Fibroblast of upper back skin (primary cell): ENCODE measurements at places on chromosomes 1 and 21.

- peak; percentile 97 for DNase-seq
Observed at GRCh38 chr1:222073307-222073995, 331.6 kb upstream of the DUSP10 start.

- no peak for DNase-seq
Observed at GRCh38 chr1:160628799-160629263, 18.0 kb downstream of the SLAMF1 start.

GRCh38 chr21:45454060-45454925 lies 49.3 kb downstream of the COL18A1 start:
- DNase-seq, result peak; percentile 5

- DNase-seq, result peak; percentile 82
Observed at GRCh38 chr1:94022471-94023189, 98.3 kb downstream of the ABCA4 start.

DNA sequence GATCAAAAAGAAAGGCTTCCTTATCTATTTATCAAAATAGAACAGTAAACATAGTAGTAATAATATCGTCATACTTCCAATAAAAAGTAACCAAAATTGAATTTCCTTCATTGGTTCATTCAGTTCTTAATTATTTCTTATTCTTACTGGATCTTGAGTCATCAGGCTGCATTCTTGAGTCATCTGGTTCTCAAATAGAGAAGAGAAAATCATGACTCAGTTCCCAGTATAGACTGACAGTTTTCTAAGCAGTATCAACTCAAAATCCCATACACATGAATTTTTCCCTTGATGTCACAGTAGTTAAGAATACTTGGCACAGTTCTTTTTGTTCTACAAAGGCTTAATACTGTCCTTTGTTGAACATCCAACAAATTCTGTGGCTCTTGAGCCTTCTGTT lies 626.9 kb upstream of the ADGRL4 start:
- peak; percentile 91 for DNase-seq

DNA sequence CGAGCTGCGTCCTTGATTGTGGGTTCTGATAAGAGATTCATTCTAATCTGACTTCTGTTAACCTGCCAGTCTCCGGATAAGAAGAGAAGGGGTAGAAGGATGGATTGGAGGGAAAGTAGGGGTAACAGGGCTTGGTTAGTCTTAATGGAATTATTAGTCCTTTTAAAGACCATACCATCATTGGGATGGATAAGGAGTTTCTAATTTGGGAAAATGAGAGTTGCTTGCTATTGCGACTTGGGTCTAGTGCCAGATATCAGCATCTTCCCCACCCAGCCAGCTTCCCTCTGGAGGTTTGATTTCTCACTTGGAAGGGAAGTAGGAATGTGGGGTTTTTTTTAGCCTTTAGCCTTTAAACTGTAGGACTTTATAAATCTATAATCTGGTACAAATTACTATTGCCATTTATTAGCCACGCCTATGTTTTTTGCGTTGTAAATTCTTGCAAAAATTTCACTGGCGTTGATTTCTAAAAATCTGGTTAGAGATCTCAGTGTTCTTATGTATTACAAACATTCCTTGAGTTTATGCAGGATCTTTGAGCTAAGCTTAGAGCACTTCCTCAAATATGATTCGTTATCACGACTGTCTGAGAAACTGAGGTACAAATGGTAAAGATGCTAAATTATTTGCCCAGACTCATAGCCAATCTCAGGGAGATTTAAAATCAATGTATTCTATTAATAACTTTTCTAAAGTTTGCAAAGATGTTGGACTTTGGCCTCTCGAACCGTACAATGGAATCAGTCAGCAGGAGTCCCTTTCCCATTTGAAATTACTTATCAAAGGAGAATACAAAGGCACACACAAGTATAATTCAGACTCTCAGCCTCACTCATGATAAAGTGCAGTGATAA lies 1.3 kb downstream of the FAM20B start:
- no peak for DNase-seq

DNA sequence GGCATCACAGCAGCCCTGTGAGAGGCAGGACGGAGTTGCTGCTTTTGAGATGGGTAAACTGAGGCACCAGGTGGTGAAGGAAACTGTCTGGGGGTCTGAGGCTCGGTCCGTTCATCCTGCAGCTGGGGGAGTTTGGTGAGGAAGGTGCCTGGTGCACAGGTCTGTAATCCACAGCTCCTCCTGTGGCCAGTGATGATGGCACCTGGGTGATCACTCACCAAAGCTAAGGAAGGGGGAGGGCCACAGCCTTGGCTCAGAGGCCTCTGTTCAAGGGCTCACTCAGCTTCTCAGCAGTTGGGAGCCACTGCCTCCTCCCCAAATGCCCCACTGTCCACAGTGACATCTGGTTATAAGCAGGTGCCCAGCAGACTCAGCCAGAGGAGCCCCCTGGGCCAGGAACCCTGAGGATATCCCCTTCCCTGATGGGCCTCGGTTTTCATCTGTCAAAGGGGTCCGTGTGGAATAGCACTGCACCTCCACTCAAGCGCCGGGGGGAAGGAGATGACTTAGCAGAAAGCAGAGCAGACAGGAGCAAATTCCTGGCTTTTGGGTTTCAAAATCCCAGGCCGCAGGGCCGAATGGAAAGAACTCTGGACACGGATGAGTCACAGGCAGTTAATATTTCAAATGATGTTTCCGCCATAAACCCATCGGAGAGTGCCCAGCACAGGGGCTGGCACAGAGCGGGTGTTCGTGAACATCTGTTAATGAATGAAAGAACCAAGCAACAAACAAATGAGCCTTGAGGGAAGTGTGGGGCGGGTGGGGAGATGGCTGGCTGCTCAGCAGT lies 82.8 kb downstream of the DMRTB1 start:
- peak; percentile 90 for DNase-seq

- no peak for DNase-seq
Observed at GRCh38 chr1:5296095-5296494, 641.7 kb downstream of the AJAP1 start.

GRCh38 chr1:245997471-245998258 lies 509.4 kb downstream of the SMYD3 start:
- peak; percentile 74 for DNase-seq

GRCh38 chr1:51327386-51327785 lies 3.0 kb downstream of the TTC39A start:
- DNase-seq, result peak; percentile 31

DNA sequence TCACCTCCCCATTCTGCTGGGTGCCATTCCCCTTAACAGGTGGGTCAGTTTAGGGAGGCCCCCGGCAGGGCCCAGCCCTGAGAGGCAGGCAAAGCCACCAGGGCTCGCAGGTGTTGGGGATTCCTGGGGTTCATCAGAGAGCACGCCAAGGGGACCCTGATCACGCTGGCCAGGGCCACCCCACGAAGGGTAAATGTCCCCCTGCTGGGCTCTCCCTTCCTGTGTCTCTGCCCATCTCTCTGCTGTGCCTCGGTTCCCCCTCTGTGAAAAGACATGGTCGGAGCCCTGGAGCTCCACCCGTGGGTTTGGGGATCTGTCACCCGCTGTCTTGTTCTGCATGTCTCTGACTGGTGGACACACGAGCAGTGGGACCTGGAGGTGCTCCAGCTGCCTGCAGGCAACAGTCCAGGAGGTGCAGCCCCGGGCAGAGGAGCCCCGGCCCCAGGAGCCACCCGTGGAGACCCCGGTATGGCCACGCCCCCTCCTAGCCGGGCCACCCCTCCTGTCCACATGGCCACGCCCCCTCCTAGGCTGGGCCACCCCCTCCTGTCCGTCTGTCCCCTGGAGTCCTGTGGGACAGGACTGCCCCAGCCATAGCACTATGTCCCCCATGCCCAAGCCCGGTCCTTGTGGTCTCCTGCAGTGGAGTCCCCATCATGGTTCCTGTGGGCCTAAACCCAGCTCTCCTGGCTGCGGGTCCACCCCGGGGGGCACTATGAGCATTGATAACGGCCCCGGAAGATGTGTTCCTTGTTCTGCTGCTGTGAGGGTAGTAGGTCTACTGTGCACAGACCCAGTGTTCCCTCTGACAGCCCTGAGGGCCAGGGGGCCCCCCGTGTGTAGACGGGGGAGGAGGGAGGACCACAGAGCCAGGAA lies 6.5 kb downstream of the AIRE start:
- no peak for DNase-seq

- peak; percentile 48 for DNase-seq
Observed at GRCh38 chr1:209580577-209580976, 2.9 kb upstream of the CAMK1G start.

DNA sequence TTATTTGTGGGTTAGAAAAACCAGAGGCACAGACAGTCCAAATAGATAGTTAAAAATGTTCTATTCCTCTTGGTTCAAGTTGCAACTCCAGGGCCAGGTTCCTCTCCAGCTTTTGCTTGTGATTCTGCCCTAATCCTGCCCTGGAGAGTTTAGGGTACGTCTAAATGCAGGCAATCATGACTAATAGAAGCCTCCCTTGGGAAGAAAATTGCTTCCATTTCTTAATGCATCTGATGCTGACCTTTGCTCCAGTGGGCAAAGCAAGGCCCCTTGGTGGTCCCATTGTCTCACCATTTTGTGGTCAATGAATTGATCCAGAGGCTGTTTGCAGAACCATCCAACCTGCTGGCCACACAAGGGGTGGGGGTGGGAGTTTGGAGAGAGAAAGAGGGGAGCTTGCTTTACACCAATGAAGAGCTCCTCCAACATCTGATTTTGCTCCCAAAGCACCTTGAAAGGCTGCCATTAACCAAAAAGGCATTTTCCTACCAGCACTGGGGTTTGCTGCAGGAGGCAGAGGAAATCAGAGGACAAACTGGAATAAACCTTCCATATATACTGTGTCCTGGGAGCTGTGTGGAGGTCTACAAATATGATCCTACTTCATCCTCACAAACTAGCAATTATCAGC lies 31.3 kb downstream of the C8B start:
- DNase-seq, result peak; percentile 98

DNA sequence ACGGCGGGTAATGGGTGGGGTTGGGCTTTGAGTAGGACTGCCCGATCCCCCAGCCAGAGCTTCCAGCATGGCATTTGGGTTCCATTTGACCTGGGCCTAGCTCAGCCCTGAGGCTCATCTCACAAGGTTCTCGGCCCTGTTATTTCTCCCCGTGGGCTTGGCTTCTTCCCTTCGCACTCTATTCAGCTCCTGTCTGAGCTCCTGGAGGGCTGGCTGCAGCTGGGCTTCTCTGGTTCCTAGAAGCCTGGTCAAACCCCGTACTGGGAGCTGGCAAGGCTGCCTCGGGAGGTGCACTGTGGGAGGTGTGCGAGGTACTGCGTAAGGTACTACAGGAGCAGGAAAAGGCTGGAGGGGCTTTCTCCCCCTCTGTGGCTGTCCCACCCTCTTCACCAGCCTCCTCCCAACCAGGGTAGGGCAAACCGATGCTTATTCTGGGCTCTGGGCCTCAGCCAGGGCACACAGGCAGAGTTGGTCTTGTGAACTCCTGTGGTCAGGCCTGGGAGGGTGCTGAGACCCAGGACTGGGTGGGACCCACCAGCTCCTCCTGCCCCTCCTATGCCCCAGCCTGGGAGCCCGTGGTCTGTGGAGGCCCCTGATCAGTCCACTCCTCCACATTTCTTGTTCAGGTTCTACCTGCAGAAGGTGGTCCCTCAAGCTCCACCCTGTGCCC lies 814 bp downstream of the A3GALT2 start:
- no peak for DNase-seq

DNA sequence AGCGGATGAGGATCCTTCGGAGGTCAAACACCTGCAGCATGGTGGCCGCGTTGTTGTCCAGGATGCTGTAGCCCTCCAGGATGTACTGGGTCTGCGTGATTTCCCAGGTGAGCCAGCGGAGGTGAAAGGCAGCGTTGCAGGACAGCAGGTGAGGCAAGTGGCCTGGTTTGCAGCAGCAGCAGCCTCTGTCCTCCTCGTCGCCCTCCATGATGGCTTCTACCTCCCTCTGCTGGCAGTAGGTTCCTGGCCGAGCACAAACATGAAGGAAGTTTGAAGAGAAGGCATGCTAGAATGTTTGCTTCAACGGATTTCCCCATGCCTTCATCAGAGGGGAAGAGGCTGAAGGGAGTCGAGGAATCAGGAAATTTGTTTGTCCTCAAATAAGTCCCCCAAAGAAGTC lies 74.7 kb downstream of the NTPCR start:
- peak; percentile 26 for DNase-seq

GRCh38 chr1:40890771-40891170 lies 28.6 kb upstream of the CITED4 start:
- no peak for DNase-seq

- no peak for DNase-seq
Observed at GRCh38 chr21:44853601-44854390, 19.7 kb downstream of the PTTG1IP start.

GRCh38 chr1:66523562-66523961 lies 10.4 kb upstream of the SGIP1 start:
- peak; percentile 41 for DNase-seq

GRCh38 chr1:67367370-67368045 lies 59.8 kb downstream of the IL12RB2 start:
- DNase-seq, result peak; percentile 28
